Mammary epithelial cell (primary cell): ENCODE measurements at places on chromosomes 2 and 18. TPM values are rescaled to one million over a fixed set of nuclear protein-coding genes. Genes with fewer than 3 reads are reported as not detected.

HOXD8 gene
- 0.16 and 0.35 TPM in 2 replicates for total RNA-seq

CD8B2 gene
- total RNA-seq, result not detected

PRSS56 gene
- total RNA-seq, result not detected in 2 replicates

PRKD3 gene
- total RNA-seq, result 43.3 TPM

POTEI gene
- not detected in 2 replicates for total RNA-seq

AMER3 gene
- total RNA-seq, result not detected in 2 replicates

KIF5C gene
- total RNA-seq, result under 0.01 TPM

SLC9A4 gene
- not detected for total RNA-seq

CFAP53 gene
- 0.67 TPM for total RNA-seq

CABYR gene
- 10.7 and 10.9 TPM in 2 replicates for total RNA-seq

IL36A gene
- total RNA-seq, result not detected

MEP1B gene
- under 0.01 TPM for total RNA-seq

ALKAL2 gene
- total RNA-seq, result not detected in 2 replicates

UGT1A8 gene
- total RNA-seq, result under 0.01 TPM

NAT8 gene
- total RNA-seq, result not detected in 2 replicates

PLCL1 gene
- total RNA-seq, result not detected in 2 replicates

C2orf72 gene
- total RNA-seq, result 0.50 TPM

ELAC1 gene
- 5.5 TPM for total RNA-seq

TCF23 gene
- 0.08 TPM in 1 of 2 replicates, not detected in the other for total RNA-seq

UBR3 gene
- total RNA-seq, result 25.1 and 28.1 TPM in 2 replicates

IKZF2 gene
- total RNA-seq, result 7.4 and 27.9 TPM in 2 replicates
